ENCODE measurements at places on chromosomes 2 and 18.
A peak's percentile ranks its signal among the peaks of the same experiment; 100 is the strongest.

DNA sequence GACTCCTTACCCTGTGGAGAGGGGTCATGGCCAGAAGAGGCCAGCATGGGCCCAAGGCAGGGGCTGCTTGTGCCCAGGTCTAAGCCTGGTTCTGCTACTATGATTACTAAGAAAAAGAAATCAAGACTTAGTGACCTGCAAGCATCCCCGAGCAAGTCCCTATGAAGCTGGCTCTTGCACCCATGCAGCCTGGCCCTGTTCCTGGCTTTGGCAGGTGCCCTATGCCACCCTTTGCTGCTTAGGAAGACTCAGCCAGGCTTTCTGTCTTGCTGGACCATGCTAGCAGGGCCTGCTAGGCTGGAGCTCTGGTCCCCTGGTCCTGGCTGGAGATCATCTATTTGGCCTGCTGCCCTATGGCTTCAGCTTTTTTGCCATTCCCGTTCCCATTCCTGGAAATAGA, 309.4 kb upstream of the EPAS1 start:
- no peak for DNase-seq

- peak; percentile 16 for DNase-seq
These were observed 75.1 kb downstream of the SPRED2 start for GRCh38 chr2:65357095-65357958.

- DNase-seq = no peak
These were observed 62.8 kb upstream of the RBM44 start for GRCh38 chr2:237735798-237736197.

DNA sequence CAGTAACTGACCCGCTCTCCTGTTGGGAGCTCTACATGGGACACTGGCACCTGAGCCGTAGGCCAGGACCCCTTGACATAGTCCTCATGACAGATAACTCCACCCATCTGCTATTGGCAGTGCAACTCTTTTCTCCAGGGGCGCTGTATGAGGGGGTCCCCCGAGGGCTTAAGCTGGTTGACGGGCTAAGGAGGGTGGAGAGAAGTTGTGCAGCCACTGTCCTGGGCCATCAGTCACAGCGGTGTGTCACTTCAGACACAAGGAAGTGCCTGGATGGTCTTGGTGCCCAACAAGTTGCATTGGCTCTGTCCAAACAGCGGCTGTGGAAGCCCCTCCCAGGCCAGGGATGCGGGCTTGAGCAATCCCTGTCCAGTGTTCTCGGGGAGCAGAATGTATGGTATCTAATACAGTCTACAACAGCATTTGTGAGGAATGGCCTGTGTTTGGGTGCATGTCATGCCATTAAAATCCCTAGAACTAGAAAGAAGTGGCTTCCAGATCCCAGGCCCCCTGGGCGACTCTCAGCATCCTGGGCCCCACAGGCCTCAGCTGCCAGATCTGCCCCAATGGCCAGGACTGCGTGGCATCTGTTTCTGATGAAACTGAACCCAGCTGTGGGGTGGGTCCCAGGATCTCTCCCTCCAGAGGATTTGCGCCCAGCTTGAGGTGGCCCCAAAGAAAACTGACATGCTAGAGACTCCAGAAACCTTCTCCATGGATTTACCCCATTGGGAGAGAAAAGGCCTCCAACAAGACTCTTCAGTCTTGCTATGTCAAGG, 23.3 kb downstream of the TTC32 start:
- no peak for DNase-seq

- DNase-seq = no peak
These were observed 76.6 kb downstream of the COBLL1 start for GRCh38 chr2:164764996-164765395.

- DNase-seq = no peak
These were observed 1.6 kb upstream of the RHOB start for GRCh38 chr2:20444993-20445910.

DNA sequence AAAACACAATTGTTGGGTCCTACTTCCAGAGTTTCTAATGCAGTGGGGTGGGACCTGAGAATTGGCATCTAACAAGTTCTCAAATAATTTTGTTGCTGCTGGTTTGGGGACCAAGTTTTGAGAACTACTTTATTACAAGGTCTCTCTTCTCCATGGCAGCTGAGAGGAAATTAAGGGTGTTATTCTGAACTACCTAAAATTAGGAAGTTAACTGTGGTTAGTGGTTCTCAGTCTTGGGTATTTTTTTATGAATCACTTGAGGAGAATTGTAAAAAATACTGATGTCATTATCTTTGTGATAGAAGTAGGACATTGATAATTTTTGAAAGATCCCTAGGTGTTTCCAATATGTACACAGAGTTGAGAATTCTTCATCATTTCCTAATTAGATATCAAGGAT, 210.2 kb downstream of the MC4R start:
- no peak for DNase-seq

- peak; percentile 94 for DNase-seq
These were observed 297.9 kb upstream of the MMADHC start for GRCh38 chr2:149885468-149885867.

DNA sequence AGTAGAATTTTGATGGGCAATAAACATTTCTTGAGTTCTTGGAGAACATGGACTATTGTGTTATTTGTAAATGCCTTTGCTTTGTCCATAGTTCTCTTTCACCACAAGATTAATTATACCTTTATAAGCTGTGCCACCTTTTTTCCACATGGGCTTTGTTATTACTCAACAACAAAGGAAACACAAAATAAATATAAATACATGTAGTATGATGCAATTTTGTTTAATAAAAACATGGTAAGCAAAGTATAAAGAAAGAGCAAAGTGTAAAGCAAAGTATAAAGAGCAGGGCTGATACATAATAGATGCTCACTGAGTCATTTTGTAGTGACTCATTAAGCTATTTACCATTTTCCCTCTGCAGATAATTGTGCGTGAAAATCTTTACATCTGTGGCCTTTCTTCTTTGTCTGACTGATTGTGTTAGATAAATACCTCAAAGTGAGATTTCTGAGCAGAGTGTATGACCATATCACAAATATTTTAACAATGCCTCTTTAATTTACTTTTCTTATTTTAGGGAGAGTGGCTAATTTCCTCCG, 80.9 kb downstream of the CERS6 start:
- no peak for DNase-seq

DNA sequence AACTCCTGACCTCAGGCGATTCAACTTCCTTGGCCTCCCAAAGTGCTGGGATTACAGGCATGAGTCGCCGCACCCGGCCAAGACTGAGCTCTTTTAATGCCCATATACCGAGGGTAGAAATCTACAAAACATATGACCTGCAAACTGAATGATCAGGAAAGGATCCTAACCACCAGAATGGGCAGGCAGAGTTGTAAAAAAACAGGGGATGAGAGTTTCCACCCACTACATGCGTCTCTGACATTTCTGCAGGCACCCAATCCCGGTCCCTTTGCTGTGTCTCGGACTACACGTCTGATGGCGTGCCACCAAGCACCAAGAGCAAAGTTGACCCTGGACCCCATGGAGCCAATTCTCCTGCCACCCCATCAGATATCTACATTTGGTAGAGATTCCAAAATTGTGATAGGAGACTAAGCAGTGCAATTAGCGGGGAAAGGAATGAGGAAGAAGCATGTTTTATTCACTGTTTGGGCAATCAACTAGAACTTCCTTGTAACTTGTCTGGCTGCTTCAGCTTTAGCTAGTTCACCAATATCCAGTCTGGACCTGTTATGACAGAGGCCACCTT, 74.1 kb downstream of the ATP8B1 start:
- DNase-seq = no peak

- no peak for DNase-seq
These were observed 703.5 kb upstream of the CHAC2 start for GRCh38 chr2:53064154-53064553.

DNA sequence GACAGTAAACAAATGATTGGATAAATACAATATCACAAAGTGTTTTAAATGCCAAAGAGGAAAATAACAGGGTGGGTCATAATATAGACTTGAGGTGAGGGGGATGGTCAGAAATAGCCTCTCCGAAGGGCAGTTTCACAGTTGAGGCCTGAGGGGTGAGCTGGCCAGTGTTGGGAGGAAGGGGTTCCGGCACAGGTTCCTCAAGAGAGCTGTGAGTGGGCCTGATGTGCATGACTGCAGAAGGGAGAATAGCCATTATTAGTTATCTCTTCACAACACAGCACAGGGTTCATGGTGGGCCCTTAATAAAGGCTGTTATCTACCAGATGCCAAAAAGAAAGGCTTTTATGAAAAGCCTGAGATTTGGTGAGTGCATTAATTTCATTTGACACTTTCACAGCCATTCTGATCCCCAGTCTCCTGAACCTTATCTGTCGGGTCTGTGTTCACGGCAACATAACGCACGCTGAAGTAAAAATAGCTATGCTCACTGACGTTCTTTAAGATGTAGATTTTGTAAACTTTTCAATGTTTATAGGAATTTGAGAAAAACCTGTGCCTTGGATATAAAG, 39.6 kb downstream of the POLR1A start:
- DNase-seq = no peak

- no peak for DNase-seq
These were observed 77.1 kb upstream of the COL3A1 start for GRCh38 chr2:188897096-188897495.

DNA sequence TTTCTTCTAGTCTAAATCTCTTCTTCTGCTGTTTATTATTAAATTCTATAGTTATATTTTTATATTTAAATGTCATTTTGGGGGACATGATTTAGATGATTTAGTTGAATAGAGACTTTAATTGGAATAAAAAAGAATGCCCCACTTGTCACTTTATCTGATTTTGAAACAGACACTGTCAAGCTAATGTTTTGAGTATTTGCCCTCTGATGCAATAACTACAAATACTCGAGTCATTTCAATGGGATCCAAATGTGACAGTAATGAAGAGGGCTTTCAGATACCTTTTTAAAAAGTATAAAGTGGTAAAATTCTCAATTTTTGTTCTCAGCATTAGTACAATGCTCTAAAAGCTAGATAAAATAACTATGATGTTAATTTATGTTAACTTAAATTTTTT, 257.3 kb upstream of the SESTD1 start:
- no peak for DNase-seq

DNA sequence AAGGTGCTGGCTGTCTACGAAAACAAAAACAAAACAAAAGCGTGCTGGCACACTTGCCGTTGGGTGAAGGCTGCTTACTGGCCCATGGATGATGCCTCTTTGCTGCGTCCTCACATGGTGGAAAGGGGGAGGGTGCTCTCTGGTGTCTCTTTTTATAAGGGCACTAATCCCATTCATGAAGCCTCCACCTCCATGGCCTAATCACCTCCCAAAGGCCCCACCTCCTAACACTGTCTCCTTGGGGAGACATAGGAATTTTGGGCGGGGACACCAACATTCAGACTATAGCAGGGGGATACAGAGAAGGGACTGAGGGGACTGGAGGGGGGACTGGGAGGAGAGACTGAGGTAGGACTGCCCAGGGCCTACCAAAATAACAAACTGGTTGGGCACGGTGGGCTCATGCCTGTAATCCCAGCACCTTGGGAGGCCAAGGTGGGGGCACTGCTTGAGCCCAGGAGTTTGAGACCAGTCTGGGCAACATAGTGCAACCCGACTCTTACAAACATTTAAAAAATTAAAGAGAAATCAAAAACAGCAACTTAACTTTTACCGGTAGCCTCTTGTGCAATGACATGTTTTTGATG, 14.5 kb downstream of the PTMA start:
- no peak for DNase-seq

DNA sequence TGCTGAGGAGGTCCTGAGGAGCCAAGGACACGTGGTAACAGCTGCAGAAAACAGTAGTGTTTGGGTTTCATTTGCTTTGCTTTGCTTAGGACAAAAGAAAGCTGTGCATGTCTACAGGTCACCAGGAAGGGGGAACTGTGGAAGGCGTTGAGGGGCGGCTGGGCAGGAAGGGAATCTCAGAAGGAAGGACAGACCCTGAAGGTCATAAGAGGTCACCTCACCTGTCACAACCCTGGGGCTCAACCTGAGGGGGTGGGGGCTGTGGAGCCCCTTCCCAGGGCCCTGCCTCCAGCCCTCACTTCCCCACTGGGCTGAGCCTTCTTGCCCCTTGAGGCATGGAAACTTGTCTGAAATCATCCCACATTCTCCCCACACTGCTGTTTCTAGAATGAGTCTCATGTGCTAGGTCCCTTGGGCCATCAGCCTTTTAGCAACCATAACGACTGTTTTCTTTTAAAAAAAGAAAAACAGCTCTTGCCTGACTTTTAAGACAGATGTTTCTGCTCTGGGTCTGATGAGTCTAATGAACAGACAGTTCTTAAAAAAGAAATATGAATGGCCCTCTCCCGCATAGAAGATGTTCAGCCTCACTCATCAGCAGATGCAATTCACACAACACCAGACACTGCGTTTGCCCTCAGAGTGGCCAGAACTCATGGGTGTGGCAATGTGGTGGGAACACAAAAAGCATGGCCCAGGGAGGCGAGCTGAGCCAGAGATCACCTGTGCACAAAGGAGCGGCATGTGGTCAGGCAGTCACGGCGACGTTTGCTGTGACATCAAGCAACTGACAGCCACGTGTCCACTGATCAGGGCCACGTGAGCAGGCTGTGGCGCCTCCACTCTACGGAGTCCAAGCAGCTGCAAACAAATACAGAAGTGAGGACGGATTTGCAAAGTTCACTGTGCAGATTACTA, 84.0 kb downstream of the SEPTIN10 start:
- no peak for DNase-seq

GRCh38 chr2:174611854-174612253, 14.2 kb upstream of the WIPF1 start:
- no peak for DNase-seq

DNA sequence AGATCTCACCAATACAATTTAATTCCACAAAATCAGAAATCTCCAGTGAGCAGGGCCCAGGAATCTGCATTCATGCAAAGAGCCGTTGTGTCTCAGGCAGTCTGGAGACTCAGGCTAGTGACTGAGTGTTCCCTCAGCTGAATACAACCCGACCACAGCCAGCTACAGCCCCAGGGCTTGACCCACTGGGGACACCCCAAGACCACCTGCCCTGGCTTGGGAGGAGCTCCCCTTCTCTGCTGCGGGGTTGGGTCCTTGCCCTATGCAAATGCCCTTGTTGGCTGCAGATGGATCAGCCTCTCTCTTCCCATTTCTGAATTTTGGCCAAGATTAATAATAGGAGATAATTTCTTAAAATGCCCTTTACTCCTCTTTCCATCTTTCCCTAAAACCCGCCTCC, 157.7 kb downstream of the TWIST2 start:
- no peak for DNase-seq

DNA sequence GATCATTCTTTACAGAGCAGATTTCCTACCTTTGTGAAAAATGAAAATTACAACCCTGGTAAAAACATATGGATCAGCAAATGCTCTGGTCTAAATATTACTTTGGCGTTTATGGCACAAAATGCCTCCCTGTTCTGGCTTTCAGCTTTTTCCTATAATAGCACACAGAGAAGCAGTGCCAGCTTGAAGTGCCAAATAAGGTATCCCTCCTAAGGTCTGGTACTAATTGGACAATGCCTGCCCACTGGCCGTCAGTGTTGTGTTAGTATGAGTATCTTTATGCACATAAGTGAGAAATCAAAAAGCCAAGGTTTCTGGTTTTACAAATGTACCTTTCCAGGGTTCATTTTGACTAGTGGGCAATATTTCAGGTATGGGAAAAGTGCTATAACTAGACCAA, 1293.7 kb upstream of the FAM98A start:
- DNase-seq = no peak

DNA sequence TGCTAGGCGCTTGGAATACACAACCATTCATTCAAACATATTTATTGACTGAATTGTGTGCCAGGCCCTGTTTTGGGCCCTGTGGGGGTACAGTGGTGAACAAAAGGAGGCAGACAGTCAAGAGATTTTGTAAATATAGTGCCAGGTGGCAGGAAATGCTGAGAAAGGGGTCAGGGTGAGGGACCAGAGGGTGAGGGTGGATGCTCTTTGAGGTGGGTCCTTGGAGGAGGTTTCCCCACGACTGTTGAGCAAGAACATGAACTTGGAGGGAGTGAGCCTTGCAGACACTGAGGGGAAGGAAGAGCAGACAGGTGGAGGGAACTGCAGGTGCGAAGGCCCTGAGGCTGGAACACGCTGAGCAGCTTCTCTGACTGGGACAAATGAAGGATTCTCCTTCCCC, 40.7 kb downstream of the ODC1 start:
- no peak for DNase-seq

Data from NCI-H345 (cell line).